ENCODE measurements at places on chromosomes 5 and 9.

- no peak for DNase-seq
Observed at GRCh38 chr9:567128-567746, 274.3 kb upstream of the DMRT1 start.

DNA sequence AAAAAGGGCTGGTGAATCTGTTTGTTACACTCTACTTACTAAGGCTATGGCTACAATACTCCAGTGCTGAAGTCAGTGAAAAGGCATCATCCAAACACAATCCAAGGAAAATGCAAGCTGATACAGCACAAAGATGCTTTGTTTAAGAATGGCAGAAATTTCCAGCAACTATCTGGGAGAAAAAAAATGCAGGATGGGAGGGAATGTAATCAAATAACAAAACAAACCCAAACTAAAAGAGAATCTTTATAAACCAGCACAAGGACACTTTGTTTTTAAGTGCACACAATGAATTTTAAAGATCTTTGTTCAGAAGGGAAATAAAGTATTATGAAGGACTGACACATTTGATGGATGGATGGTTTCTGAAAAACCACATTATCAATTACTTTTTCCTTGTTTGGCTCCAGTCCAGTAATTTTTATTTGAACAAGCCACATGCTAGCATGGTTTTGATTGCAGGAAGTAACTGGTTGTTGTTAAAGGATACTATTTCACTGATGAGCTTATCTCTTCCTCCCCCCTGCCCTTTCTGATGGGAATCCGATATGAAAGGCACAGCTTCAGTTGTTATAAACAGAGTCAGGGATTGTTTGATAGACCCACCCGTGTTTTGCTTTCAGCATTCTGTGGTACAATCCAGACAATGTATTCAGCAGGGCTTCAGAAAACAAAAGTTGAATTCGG is 12.1 kb upstream of the TLE4 start:
- DNase-seq = no peak

DNA sequence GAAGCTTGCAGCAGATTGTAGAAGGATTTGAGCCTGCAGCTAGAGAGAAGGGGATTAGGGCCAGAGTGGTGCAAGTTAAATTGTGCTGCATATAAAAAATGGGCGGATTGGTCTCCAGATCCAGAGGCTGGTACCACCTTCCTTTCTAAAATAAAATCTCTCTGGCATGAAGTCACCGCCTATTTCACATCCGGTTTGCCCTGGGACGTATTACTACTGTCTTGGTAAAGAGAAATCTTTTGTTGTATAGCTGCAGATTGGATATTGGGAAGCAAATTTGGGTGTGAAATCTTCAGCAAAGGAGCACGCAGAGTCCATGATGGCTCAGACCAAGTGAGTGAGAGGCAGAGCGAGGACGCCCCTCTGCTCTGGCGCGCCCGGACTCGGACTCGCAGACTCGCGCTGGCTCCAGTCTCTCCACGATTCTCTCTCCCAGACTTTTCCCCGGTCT is at the start of gene GABRA1:
GABRA1 (plus strand) TSS at position 180 of the 451 bp plus-strand sequence. CDS start 2,691 bp downstream, outside the sequence.
- DNase-seq = no peak

GRCh38 chr5:32051796-32052195 is 122.3 kb downstream of the GOLPH3 start:
- DNase-seq = no peak

DNA sequence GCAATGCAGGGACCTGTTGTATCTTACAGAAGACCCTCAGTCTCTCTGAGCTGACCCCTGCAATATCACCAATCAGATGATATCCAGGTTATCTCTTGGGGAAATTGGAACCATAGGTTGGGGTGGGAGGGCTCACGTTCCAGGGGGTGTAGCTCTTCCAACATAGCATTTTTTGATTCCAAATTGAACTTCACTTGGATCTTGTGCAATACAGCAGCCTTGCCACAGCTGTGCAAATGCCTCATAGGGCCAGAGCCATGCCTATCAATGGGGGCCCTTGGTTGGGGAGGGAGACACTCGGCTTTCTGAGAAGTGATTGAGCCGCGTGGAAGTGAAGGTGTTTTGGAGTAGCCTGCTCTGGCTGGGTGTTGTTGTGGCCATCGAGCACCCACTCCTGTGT is 117.2 kb upstream of the PITX1 start:
- DNase-seq = no peak

- no peak for DNase-seq
Observed at GRCh38 chr5:66538531-66538930, 57.7 kb upstream of the MAST4 start.

DNA sequence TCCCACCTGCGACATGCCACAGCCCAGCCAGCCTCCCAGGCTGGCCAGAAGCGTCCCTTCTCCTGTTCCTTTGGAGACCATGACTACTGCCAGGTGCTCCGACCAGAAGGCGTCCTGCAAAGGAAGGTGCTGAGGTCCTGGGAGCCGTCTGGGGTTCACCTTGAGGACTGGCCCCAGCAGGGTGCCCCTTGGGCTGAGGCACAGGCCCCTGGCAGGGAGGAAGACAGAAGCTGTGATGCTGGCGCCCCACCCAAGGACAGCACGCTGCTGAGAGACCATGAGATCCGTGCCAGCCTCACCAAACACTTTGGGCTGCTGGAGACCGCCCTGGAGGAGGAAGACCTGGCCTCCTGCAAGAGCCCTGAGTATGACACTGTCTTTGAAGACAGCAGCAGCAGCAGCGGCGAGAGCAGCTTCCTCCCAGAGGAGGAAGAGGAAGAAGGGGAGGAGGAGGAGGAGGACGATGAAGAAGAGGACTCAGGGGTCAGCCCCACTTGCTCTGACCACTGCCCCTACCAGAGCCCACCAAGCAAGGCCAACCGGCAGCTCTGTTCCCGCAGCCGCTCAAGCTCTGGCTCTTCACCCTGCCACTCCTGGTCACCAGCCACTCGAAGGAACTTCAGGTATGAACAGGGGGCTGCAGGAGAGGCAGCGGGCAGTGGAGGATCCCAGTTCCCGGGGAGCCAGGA is 106.5 kb downstream of the PPARGC1B start:
- no peak for DNase-seq

DNA sequence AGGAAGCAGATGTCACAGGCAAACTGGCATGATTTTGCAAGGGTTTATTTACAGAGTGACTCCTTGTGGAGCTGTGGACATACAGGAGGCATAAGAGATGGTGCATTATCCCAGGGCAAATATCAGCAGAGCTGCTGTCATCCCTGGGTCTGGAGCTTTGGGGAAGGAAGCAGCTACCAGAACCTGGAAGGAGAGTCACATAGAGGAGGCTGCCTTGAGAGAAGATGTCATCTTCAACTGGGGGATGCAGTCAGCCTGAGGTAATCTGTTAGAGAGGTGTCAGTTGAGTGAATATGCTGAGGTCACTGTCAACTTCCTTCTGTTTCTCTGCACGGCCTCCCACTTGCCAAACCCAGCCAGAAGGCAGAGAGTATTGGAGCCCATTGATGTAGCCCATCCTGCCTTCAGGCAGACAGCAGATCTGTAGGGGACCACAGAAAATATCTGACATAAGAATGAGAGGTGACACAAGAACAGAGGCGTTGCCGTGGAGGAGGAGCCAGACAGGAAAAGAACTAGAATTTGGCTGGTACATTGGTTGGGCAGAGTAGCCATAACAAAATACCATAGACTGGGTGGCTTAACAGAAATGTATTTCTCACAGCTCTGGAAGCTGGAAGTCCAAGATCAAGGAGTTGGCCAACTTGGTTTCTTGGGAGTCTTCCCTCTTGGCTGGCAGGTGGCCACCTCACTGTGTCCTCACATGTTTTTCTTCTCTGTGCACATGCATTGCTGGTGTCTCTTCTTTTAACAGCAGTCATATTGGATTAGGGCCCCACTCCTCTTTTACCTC is 102.8 kb downstream of the SNX18 start:
- DNase-seq = no peak

DNA sequence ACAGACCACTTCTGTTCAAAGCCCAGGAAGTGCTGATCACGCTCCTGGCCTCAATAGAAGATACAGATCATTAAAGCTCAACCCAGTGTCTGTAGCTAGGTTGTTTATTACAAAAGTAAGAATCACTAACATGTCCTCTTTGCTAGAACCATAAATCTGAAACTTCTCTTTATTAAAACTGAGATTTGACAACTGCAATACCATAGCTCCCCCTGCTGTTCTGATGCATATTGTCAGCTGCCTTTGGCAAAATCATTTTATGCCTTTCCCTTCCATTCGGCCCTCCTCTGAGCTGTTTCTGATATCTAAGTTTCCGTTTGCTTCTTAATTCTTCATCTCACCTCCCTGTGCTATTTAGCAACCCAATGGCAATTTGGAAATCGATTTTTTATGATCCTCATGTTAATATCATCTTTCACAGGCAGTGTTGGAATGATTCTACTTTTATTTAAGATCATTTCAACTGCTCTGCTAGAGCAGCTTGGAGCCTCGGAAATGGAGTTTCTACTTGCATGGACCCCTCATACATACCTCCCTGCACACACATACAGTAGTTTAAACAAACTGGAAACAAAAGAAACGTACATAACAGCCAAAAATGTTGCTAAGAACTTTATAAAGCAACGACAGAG is 998.8 kb downstream of the MAT2B start:
- DNase-seq = no peak

DNA sequence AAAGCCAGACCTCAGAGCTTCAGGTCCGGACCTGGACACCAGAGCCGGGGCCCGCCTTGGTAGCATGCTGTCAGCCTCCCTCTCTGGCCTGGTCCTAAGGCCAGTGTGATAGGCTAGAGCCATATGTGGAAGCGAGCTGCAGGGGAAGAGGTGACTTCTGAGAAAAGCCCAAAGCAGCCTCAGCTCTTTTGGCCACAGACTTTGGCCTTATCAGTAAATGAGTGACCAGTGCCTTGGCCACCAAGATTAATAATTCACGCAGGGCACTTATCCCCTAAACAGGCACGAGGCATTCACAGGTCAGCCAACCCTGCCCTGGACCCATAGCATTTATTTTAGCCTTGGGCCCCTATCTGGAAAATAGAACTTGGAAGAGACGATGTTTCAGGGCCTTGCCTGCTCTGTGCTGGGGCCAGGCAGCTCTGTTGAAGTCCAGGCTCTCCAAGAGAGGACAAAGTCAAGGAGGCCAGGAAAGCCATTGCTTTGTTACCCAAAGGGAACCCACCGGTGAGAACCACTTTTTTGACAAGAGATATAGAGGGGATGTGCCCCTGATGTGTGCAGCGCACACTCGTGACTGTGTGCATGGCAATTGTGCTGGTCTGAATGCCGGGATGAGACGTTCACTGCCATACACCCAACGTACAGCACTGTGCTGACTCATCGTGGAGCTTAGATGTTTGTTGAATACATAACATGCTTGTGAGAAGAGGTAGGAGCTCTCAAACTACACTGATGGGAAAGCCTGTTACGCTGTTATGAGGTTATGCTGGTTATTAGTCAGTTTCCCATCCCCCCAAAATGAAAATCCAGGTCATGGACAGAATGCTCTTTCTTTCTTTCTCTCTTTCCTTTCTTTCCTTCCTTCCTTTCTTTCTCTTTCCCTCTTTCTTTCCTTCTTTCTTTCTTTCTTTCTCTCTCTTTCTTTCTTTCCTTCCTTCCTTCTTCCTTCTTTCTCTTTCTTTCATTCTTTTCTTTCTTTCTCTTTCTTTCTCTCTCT is 5.0 kb upstream of the SLC34A1 start:
- DNase-seq = no peak

GRCh38 chr5:71830681-71831539 is 111.8 kb downstream of the CARTPT start:
- peak; percentile 86 for DNase-seq

DNA sequence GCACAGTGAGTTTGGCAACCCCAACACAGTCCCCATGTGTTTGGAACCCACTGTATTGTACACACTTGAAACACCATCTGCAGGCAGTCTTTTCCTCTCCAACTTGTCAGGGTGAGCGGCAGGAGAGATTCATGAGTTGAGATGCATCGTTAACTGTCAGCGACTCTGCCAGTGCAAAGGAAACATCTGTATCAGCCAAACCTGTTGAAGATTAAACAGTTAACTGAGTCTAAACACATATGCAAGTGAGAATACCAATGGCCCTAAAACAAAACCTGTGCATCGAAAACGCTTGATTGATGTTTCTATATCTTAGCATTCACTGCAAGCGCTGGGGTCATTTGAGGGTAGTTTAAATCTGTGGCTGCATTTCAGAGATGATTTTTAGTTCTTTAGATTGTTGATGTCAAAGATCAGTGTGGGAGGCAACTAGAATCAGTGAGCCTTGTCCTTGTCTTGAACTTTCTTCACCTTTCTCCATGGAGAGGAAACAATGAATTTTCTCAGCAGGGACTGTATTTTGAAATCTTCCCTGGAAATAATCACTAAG is 41.3 kb upstream of the PAM start:
- DNase-seq = no peak

GRCh38 chr5:113029614-113030013 is 53.0 kb downstream of the DCP2 start:
- no peak for DNase-seq

DNA sequence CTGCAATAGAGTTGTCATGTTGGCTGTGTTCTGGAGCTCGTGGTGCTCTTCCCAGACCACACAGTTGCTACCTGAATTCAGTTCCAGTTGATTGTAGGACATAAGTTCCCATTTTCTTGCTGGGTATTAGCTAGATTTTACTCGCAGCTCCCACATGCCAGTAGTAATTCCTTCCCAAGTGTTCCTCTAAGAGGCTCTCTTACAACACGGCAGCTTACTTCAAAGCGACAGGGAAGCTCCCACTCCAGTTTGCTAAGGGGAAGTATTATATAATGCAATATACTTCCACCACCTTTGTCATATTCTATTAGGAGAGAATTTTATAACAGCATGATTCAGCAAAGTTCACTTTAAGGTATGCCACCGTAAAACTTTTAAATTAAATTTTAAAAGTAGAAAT is 623.0 kb downstream of the SLCO4C1 start:
- DNase-seq = no peak

- no peak for DNase-seq
Observed at GRCh38 chr9:3906437-3907213, 380.8 kb upstream of the RFX3 start.

- no peak for DNase-seq
Observed at GRCh38 chr5:173866243-173866857, 21.8 kb upstream of the CPEB4 start.

DNA sequence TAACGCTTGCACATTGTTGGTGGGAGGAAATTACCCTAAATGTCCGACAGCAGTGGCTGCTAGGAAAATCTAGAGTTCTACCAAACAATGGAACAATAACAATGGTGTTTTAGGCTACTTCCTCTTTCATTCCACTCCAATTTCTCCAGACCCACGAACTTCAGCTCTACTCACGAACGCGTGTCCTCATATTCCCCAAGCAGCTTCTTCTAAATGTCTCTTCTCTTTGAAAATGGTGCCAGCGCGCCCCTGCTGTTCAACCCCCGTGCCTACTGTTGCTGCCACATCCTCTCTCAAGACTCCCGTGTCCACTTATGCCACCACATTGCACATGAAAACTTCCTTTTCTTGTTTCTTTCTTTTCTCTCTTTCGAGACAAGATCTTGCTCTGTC is 25.6 kb downstream of the OR2V2 start:
- DNase-seq = no peak
